ENCODE measurements at places on chromosomes 3 and 15.

- no peak for DNase-seq
Measured at GRCh38 chr15:86840996-86841395, 761.3 kb downstream of the AGBL1 start.

- peak; percentile 67 for DNase-seq
Measured at GRCh38 chr3:169034401-169034800, 629.1 kb downstream of the MECOM start.

- DNase-seq = no peak
Measured at GRCh38 chr3:183159333-183159732, 3.2 kb downstream of the LAMP3 start.

- no peak for DNase-seq
Measured at GRCh38 chr3:177476495-177476894, 279.2 kb upstream of the TBL1XR1 start.

DNA sequence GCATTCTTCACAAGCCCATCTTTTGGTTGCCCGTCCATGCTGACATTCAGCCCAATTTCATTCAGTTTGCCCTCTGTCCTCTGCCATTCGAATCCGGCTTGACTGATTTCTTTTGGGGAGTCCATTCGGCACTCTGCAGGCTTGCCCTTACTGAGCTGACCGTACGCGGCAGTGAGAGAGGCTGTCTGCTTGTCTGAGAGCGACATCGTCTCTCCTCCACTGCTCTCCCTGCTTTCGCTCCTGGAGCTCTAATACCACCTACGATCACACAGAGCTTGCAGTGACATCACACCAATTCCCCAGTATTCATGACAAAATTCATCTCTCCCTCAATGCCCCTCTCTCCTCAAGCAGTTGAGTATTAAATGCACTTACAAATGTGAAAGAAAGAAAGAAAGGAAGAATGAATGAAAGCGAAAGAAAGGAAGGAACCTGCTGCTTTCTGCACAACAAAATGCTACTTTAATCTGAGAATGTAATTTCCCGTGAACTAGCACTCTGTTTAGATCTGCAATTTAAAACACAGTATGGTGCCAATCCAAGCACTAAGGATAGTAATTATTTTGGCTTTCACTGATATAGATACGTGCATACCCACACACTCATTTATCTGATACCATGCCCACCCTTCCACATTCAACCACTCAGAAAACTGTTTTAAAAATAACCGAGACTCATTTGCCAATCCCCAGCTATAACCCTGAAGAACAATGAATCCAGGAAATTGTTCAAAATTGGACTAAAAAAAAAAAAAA is 89.5 kb downstream of the DHX30 start:
- no peak for DNase-seq
